ENCODE measurements at places on chromosomes 16 and 17. TPM values are rescaled to one million over a fixed set of nuclear protein-coding genes. Genes with fewer than 3 reads are reported as not detected.

The PIP4K2B gene
- 79.0 TPM for total RNA-seq

The TMEM11 gene
- 27.6 TPM for total RNA-seq

The TAT gene
- total RNA-seq, result not detected

DNA sequence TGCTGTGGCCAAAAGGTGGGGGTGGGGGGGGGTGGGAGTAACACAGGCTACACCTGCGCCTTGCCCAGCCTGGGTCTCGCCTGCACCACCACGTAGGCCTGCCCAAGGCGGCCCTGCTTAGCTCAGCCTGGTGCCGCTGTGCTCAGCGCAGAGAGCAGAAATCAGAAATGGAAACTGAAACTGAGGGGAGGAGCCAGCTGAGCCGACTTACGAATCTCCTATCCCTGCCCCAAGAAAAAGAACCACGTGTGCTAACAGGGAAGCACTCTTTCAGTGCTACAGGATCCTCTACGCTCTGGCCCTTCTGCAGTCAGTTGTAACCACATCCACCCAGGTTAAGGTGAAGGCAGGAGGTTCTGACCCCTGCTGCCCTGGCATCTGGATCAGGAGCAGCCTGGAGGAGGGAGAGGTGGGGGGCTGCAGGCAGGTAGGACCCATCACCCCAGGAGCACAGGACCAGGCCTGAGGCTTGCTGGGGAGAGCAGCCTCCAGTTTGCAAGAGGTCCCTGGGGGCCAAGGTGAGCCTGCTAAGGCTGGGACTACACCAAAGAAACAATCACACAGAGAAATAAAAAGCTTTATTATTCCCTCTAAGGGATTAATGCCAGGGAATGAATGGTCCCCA is at the start of gene DHX58:
Gene DHX58 (minus strand): TSS at position 163 of the 625 bp plus-strand sequence. CDS start 822 bp downstream, outside the sequence.
- DNase-seq, result peak; percentile 76

The SLFN14 gene
- total RNA-seq, result not detected

All from tibial nerve (tissue), 4 donors.